ENCODE measurements at places on chromosomes 11 and 22. TPM values are rescaled to one million over a fixed set of nuclear protein-coding genes. Genes with fewer than 3 reads are reported as not detected.

DNA sequence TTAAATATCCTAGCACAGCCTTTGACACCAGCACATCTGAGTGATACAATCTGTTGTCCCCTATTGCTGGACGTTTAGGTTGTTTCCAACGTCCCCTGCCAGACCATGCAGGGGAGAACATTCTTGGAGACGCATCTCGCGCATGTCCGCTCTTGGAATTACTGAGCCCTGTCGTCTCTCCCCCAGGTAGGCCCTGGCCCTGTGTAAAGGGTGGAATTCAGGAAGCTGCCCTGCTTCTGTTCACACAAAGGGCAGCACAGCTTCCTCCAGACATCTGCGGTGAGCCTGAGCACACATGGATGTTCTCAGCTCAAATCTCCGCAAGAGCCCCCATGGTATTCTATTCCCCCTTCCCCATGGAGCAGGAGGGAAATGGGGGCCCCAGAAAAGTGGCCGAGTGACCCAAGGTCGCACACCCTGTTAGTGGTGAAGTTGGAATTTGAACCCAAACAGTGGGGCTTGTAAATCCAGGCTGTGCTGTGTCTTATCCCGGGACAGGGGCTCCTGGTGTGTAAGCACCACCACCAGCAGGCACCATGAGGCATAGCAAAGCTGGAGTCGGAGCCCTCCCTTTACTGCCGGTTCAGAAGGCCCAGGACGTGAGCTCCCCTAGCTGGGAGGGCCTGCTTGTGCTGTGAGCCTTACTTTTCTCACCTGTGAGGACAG lies 5.0 kb upstream of the FGF19 start:
- DNase-seq, result no peak

DNA sequence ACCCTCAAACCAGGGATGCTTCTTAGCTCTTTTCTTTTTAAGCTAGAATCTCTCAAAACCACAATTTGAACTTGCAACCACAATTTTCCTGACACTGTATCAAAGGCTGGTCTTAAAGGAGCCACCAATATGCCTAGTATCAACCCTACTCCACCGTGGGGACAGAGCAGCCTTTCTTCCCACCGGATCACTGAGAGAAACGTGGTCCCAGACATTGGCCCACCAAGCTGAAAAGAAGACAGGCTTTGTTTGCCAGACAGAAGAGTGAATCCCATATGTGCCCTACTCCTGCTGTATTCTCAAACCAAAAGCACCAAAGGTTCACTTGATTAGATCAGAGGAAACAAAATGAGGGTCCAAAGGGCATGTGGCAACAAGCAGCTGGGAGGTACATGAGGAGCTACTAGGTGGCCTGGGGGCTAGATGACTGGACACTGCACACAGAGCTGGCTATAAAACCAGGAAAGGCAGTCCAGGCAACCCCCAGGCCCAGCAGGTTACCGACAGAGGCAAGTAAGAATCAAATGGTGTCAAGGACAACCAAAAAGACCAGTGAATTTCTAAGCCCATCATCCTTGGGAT lies 3.6 kb upstream of the VWCE start:
- DNase-seq, result no peak

DNA sequence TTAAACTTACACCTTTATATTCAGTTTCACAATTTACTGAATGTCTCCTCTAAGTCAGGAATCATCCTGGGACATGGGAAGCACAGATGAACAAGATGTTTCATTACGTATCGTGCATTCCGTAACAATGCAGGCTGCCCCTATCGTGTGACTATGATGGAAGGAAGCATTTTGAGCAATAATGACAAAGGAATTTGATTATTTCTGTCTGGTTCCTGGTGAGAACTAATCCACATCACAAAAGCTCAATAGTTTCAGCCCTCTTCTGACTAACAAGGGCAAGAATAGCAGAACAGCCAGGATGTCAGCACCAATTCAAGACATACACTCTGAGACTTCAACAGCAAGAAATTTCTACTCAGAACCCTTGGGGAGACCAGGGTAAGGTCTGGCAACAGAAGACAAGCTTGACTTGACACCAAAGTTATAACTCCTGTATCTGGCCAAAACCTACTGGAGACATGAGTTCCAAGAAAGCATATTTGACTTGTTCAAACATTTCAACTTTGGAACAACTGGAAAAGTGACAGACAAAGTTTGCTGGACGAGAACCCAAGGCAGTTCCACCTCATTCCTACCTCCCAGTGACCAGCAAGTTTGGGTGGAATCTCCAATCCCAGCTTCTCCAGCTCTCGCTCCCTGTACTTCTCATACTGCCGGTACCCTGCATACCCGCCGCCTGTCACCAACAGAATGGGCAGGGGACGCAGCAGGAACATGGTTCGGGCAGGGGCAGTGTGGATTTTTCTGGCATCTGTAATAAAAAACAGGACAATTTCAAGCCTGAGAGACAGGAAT lies 14.3 kb downstream of the PISD start:
- DNase-seq, result no peak

DNA sequence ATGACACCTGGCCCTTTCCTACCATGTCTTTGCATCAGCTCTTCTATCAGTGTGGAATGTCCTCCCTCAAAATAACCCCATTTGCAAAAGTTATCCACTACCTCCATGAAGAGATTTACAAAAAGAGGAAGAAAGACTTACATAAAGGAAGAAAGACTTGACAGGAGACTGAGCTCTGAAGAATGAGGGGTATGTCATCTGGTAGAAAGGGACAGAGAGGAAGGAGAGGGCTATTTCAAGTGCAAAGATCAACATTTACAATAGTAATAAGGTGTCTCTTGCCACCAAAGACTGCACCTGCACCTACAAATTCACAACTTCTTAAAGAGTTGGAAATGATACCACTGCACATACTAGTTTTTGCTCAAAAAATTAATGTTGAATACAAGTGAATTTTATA lies 18.2 kb downstream of the PAK1 start:
- no peak for DNase-seq

- no peak for DNase-seq
Observed at GRCh38 chr11:19453651-19454257, 213.0 kb upstream of the E2F8 start.

Gene SAA4
- not detected for total RNA-seq

All from sigmoid colon (tissue), 7 donors.